ENCODE measurements at places on chromosomes 2 and 18.
A peak's percentile ranks its signal among the peaks of the same experiment; 100 is the strongest.

DNA sequence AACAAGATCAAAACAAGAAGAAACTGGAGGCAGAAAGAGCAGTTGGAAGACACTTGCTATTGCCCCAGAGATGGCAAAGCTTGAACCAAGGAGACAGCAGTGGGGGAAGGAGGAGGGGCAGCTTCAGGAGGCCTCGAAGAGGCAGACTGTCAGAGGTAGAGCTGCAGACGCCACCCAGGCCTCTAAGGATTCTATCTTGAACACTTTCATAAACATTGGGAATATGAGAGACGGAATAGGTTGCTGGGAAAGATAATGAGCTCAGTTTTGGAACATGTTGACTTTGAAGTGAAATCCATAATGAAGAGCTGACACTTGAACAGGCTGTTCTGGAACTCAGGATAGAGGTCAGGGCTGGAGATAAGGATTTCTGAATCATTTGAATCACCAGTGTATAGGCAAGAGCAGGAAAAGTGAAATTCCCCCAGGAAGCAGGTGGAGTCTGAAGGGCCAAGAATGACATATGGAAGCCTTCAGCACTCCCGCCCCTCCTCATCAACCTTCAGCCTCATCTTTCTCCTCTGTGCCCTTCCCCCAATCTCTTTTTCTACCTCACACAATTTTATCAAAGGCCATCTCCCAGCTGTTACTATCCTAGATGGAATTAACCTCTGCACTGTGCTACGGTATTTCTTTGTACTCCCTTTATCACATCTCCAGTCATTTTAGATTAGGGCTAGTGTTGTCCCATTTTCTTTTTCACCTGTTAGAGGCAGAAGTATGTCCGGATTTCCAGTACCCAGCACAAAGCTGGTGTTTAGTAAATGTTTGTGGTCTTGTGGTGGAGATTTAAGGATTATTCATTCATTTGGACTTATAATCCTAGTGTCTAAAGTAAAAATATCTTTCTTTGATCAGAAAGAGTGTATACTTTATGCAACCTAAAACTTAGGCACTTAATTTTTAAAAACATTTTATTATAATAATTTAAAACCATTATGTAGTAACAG lies 47.5 kb upstream of the RTN4 start:
- no peak for DNase-seq

DNA sequence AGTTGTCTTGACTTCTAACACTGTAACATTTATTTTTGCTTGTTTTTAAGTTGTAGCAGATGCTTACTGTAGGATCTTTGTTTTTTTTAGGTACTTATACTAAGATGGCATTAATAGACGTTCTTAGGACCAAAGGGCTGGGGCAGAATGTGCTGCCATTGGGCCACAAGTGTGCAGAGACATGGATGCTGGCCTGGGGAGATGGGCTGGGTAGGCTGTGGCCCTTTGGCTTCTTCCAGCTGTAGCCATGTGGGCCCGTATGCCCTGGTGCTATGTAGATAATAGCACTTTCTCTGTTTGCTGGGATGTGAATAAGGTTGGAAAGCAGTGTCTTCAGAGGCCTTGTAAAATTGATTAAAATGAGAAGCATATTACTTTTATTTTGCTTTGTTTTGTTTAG lies 18.8 kb downstream of the RAB31 start:
- no peak for DNase-seq

DNA sequence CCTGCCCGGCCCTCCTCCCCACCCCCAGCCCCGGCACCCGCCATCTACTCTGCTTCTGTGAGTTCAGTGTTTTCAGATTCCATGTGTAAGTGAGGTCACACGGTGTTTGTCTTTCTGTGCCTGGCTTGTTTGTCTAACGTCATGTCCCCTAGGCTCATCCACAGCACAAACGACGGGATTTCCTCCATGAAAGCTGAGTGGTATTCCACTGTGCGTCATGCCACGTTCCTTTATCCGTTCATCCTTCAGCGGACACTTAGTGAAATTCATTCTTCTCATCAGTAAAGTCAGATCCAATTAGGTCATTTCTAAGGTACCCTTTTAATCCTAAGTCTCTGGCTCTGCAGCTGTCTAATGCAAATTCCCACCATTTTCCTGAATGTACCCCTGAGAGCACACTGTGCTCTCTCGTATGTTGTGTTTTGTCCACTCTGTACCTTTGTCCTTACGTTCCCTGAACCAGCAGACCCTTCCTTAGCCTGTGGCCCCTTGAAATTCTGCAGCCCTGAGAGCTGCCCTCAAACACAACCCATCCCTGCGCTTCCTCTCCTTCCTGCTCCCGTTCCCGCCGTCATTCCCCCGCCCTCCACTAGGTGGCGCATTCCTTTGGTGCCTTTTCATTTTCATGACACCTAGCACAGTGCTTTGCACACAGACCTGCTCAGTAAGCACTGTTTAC lies 44.1 kb downstream of the TRAPPC12 start:
- peak; percentile 62 for DNase-seq

- no peak for DNase-seq
Observed at GRCh38 chr18:54280220-54280569, 10.9 kb downstream of the POLI start.

GRCh38 chr18:52617931-52618330 lies 277.9 kb downstream of the DCC start:
- DNase-seq, result no peak

DNA sequence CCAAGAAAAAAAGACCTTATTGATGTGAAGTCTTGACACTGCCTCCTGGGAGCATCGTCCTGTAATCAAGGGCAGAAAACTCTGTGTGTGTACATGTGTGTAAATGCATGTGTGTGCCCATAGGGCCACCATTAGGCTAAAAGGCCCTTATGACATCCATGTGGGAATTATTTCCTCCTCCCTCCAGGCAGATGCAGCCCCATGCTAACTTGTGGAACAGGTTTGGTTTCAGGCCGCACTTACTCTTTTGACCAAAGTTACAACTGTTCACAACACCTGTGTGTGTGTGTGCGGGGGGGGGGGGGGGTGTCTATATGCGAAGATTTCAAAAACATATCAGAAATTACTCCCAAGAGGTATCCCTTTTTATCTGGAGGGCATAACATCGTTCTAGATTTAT lies 87.4 kb upstream of the SLC14A2 start:
- no peak for DNase-seq
